HEK293T (cell line): ENCODE measurements at places on chromosomes 7 and 10.

- no peak for DNase-seq
Measured at GRCh38 chr7:94615666-94616065, 40.3 kb downstream of the SGCE start.

DNA sequence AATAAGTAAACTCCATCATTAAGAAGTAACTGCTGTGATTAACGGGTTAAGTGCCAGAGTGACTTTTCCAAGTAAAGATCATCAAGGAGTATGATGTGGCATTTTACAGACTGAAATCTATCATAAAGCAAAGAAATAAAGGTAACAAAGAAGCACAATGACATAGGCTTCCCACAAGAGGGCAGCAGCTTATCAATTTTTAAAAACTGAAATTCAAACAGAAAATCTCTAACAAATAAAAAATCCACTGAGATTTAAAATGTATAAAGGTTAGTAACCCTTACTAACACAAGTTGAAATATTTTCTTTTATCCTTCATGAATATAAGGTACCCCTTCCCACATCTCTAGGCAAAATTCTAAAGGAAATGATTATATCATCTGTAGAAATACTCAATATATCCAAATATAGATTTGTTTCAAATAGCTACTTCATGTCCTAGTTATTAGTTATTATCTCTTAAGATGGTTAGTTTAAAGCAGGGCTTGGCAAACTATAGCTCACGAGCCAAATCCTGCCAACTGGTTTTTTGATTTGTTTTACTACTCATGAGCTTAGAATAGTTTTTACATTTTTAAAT, 29.2 kb downstream of the FAM3C start:
- DNase-seq = peak; percentile 14

DNA sequence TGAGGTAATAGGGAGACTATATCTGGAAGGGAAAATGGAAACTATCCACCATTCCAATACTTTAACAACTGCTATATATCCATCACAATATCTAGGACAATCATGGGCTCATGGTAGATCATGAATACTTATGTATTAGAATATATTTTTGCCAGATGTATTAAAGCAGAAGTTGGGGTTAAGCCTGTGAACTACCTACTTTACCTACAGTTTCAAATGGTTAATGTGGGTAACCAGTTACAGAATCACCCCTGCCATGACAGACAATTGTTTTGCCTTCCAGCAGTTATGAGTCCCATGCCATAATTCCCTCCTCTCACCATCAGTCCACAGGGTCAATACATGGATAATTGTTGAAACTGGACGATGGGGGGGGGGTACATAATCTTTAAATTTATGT, 29.9 kb upstream of the RAPGEF5 start:
- no peak for DNase-seq

GRCh38 chr10:119637631-119638030, 13.5 kb upstream of the BAG3 start:
- DNase-seq = no peak

DNA sequence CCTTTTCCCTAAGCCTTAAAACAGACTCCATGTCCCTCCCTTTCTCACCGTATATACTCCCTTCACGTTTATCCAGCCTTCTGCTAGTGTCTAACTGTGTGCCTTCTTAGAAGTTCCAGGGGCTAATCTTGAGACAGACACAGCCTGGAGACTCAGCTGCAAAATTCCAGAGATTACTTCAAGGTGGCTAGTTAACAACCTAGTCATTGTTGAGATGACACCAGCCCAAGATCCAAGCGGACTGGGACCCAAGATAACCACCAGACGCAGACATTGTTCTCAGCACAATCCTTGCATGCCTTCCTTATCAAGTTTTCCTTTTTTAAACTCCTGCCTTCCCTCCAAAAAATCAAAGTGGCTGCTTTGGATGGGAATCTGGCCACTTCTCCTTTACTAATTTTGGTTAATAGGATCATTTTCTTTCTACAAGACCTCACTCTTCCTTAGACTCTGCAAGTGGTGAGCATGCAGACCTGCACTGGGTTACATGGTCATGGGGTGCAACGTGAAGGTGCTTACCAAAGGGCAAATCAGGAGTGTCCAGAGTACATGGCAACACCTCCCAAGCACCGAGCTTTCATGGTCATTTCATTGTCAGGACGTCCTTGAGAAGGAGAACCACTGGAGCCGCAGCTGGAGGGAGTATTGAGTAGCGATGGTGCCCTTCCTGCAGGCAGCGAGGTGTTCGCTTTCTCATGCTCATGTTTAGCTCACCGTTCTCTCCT, 69.7 kb downstream of the ANLN start:
- DNase-seq = no peak

GRCh38 chr7:44775383-44776107, 20.9 kb upstream of the PPIA start:
- DNase-seq = no peak

- no peak for DNase-seq
Measured at GRCh38 chr10:110664483-110665420, 20.6 kb downstream of the RBM20 start.
